ENCODE measurements at places on chromosomes 6 and 20. TPM values are rescaled to one million over a fixed set of nuclear protein-coding genes. Genes with fewer than 3 reads are reported as not detected.

CST4 gene
- total RNA-seq = not detected

ALDH5A1 gene
- 15.4 TPM for total RNA-seq

AAR2 gene
- 22.5 TPM for total RNA-seq

SLC32A1 gene
- 0.96 TPM for total RNA-seq

OPN5 gene
- total RNA-seq = not detected

GTF2H4 gene
- 20.0 TPM for total RNA-seq

GRCh38 chr20:10472871-10473270, 37.8 kb downstream of the SLX4IP start:
- no peak for ATAC-seq

GRCh38 chr6:16081326-16081725, 47.6 kb upstream of the MYLIP start:
- no peak for ATAC-seq

DNA sequence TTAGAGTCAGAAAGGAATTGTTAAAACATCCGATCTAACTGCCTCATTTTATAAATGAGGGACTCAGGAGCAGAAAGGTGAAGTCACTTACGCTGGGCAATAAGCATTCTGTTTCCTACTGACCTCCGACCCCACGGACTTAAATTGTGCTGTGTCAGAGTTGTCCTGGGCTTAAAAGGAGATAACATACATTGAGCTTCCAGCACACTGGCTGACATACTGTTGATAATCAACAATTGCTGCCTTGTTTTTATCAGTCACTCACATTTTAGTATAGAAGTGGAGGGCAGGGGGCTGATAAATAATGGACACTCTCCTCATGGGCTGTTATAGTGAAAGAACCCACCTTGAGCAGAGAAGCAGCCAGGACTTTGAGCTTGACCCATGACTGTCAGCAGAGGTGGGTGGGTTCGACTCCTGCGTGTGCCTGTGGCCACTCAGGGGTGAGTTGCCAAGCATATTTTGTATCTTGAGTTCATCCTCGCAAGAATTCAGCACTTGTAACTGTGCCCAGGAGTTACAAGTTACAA, 166.5 kb upstream of the JARID2 start:
- peak; percentile 44 for ATAC-seq

DNA sequence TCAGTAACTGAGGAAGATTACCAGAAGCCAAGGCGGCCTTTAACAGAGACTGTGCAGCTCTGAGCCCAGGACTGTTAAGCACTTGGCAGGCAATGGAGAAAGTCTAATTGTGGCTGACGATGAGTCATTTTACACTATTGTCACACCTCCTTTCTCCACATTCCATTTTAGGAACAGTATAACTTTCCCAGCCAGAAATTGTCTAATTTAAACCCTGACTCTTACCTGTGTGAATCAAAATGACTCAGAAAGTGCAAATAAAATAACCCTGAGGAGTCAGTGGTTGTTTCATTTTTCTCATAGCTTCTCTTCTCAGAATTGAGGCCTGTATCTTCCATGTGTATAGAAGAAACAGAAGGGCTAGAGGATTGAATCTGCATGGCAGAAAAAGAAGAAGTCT, 40.0 kb upstream of the OPN5 start:
- ATAC-seq = no peak

GRCh38 chr20:7291946-7292345, 524.5 kb downstream of the BMP2 start:
- no peak for ATAC-seq

DNA sequence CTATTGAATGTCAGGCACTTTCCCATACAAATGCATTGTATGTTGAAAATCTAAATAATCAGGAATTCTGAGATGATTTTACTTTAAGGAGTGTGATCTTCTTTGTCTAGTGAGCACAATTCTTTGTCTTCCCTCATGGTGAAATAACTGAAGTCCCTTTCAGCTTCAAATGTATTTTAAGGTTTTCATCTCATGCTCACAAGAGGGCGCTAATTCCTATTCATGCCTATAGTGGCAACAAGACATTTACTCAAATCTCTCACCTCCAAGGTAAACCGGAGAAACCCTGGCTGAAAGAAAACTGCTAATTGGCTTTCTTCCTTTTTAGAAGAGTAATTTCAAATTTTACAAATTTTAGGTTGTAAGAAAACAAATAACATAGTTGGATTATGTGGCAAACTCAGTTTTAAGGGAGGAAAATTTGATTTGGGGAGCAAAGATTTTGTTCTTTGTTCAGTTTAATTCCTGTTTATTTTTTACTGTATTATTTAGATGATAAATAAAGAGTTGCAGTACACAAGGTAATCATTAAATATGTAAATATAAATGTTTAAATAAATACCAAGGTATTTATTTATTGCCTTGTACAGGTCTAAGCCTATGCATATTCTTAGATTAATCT, 69.1 kb downstream of the SLC35F1 start:
- ATAC-seq = peak; percentile 39

DNA sequence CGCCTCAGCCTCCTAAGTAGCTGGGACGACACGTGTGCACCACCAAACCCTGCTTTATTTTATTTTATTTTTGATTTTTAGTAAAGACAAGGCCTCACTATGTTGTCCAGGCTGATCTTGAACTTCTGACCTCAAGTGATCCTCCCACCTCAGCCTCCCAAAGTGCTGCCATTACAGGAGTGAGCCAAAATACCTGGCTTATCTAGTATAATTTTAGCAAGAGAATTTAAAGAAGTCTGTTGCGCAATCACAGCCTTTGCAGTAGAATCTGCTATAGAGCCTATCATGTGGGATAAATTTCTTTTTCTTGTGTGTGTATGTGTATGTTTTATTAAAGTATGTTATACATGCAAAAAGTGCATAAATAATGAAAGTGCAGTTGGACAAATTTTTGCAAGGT, 92.1 kb upstream of the ANKEF1 start:
- ATAC-seq = no peak

DNA sequence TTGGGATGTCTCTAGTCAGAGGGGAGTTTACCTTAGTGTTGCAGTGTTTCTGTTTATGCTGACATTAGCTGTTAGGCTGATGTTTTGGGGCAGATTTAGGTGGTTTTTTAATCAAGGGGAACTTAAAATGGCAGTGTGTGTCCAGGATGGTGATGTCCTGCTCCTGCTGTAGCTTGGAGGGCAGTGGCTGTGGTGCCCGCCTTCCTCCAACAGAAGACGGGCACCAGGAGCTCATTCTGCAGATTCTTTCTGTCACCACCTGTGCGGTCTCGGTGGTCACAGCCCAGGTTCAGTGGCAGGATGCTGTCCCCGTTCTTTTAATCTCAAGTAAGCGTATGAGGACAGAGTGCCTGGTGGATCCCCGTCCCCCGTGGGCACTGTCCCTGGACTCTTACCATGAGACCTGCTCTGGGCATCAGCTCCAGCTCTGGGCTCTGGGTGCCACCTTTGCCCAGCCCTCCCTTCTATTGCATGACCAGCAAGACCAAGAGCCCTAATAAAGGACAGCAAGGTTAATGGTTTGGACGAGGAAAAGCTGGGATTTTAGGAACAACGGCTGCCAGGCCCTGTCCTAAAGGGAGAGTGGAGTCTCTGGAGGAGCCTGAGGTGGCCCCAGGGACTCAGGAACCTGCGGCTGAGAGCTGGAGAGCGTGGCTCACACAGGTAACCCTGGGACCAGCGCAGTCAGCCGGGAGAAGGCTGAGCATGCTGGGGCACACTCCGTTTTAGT, 217.3 kb downstream of the ERMARD start:
- no peak for ATAC-seq

DNA sequence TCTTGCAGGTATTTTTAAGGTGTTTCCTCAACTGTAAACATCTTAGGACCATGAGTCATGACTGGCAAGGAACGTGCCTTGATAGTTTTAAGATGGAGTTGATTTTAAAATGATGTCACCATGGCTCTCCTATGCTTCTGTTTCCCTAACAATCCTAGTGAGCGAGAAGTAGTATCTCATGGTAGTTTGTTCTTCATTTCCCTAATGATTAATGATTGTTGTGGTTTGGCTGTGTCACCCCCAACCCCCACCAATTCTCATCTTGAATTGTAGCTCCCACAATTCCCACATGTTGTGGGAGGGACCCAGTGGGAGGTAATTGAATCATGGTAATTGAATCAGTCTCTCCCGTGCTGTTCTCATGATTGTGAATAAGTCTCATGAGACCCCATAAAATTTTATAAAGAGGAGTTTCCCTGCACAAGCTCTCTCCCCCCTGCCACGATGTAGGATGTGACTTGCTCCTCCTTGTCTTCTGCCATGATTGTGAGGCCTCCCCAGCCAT, 16.8 kb upstream of the BNIP5 start:
- ATAC-seq = peak; percentile 87

GRCh38 chr6:44224965-44225305, 1.5 kb downstream of the SLC29A1 start:
- no peak for ATAC-seq

DNA sequence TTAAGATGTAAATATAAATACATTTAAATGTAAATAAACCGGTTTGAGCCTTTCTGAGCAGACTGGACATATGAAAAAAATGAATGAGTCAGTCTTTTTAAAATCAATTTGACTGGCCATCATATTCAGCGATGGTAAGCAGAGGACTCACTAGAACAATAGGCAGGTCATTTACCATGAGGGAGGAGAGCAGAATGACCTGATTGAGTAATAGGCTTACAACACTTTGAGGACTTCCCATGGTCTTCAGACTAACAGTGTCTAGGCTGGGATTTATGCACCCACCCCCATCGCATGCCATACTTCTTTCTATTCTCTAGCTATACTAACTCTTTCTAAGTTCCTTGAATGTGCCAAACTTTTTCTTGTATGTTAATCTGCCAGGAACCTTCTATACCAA, 241.9 kb upstream of the RAB32 start:
- ATAC-seq = no peak
